ENCODE measurements at places on chromosomes 2 and 18.
A peak's percentile ranks its signal among the peaks of the same experiment; 100 is the strongest.

GRCh38 chr2:41927581-41928264 lies 120.1 kb upstream of the PKDCC start:
- no peak for DNase-seq

DNA sequence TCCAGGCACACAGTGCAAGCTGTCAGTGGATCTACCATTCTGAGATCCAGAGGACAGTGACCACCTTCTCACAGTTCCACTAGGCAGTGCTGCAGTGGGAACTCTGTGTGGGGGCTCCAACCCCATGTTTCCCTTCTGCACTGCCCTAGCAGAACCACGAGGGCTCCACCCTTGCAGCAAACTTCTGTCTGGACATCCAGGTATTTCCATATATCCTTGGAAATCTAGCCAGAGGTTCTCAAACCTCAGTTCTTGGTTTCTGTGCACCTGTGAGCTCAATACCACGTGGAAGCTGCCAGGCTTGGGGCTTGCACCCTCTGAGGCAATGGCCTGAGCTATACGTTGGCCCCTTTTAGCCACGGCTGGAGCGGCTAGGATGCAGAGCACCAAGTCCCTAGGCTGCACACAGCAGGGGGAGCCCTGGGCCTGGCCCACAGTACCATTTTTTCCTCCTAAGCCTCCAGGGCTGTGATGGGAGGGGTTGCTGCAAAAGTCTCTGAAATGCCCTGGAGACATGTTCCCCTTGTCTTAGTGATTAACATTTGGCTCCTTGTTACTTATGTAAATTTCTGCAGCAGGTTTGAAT lies 77.5 kb downstream of the MAP4K3 start:
- DNase-seq, result no peak

DNA sequence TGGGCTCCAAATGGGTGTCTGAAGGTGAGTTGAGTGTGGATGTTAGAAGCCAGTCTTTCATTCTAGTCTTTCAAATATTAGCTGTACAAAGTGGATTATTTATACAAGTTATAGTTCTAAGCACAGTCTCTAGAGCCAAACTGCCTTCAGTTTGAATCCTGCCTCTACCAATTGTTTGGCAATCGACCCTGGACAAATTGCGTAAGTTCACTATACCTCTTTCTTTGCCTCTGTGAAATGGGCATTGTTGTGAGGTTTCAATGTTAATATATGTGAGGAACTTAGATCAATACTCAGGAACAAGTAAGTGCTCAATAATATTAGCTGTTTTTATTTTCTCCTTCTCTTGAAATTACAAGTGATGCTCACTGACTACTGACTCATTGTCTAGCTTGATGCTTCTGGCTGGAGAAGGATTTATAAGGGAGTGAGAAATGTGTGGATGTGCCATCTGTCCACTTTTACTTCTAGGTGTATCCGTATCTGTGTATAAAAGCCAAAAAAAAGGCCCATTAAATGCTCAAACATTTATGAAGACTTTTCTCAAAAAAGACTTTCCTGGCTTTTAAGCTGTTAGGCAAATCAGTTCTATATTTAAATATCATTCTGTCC lies 48.1 kb upstream of the RAPH1 start:
- no peak for DNase-seq

DNA sequence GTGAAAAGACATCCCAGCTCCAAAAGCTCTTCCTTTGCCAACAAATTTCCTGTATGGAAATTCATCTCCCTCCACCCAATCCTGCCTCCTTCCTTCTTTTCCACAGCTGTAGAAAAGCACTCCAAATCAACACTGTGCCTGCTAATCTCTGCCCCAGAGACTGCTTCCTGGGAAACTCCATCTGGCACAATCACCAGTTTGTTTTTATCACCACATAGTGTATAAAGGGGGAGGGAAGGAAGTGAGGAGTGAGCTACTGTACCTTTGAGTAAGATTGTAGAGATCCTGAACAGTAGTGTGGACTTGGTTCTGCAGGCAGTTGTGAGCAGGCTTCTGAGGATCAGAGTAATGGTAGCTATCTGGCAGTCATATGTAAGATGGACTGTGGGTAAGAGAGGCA lies 14.7 kb upstream of the FAM237A start:
- DNase-seq, result no peak

- DNase-seq, result no peak
These were observed 159.8 kb downstream of the GALNT3 start for GRCh38 chr2:165634282-165634681.

GRCh38 chr2:109676346-109676902 lies 62.3 kb downstream of the SOWAHC start:
- no peak for DNase-seq

DNA sequence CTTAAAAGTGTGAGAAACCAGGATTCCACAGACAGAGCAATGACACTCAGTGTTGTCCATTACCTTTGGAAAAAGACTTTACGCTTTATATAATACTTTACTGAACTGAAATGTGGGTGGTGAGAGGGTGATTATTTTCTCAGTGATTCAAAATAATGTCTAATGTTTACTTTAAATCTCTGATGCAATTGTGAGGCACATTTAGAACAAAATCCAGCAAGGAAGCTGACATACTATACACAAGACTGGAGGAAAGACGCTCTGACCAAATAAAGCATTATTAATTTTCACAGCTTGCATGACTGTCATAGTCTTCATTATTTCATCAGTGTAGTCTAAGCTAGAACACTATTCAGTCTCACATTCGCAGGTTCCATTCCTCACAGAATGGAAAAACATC lies 34.1 kb upstream of the STAT1 start:
- no peak for DNase-seq

DNA sequence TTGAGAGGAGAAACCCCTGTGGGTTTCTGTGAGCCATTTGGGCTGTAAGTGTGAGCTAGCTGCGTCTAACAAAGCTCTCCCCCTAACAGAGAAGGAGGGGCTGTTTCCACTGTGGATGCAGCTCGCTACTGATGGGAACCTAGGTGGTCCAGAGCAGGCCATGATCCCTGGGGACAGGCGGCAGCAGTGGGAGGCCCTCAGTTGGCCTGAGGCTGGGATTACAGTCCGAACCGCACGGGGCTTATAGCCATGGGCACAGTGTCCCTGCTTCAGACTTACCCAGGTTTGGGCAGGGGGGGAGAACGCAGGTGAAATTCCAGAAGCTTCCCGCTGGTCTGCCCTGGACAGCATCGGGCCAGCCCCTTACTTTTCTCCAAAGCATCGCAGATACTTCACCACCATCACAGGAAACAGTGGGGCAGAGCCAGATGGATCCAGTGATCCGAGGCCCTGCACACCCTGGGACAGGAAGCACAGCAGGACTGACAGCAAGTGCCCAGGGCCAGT lies 139.4 kb downstream of the SEPTIN10 start:
- no peak for DNase-seq

DNA sequence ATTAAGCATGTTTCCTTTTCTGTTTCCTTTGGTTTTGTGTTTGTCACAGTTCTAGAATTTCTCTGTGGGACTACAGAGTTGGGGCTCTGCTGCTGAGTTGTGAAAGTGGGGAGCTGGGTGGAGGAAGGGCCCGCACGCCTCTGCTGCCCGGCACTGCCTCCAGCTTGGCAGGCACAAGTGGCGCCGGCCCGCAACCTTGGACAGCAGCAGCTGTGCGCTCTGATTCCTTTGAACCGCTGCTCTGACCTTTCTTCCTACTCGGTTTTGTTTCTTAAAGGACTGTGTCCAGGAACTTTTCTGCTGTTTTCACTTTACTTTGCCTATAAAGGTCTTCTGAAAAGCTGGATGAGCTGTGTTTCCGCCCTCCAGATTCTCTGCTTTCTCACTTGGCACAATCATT lies 137.6 kb upstream of the ALPP start:
- no peak for DNase-seq

- DNase-seq, result no peak
These were observed 72.5 kb upstream of the CYP26B1 start for GRCh38 chr2:72220170-72220569.

DNA sequence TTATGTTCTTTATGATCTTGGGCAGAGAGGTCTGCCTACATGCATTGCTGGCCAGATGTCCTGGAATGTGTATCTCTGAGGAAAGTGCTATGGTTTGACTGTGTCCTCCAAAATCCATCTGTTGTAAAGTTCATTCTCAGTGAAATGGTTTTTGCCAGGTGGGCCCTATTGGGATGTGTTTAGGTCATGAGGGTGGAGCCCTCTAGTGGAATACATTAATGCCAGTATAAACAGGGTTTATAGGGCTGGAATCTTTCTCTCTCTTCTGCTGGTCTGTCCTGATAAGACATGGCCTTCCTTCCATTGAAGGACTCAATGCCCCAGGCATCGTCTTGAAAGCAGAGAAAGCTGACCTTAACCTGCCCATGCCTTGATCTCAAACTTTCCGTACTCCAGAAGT lies 258.5 kb downstream of the RPIA start:
- DNase-seq, result no peak

- DNase-seq, result no peak
These were observed 833.8 kb upstream of the PIK3C3 start for GRCh38 chr18:41121116-41121826.

DNA sequence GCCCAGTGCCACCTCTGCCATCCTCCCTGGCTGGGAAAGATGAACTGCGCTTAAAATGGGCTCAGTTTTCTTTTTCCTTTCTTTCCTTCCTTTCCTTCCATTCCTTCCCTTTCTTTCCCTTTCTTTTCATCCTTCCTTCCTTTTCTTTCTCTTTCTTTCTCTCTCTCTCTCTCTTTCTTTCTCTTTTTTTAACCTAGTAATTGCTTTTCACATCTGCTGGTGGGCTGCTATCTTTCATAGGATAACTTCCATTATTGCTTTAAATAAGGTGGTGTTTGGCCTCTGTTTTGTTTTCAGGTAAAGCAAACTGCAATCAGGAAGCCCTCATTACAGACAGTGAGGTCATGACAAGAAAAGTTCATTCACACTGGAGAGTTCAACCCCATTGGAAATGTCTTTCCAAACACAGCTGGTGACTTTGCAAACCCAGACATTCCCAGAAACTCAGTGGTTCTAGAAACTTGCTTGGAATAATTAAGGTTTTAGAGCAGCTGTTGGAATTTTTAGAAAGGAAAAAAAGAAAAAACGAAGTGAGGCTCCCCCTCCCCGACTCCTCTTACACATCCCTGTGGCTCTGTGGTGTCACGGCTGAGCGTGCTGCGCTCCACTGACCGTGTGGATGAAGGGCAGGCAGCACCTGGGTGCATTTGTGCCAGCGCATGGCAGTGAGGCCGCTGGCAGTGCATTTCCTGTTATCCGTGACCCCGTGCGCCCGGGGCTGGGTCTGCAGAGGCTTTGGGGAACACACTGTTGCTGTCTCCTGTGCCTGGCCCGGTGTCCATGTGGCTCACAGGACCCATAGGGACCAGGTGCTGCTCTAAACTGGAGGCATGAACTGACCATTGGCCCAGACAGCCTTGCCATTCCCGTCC lies 76.9 kb downstream of the MBP start:
- no peak for DNase-seq

GRCh38 chr2:115161081-115161770 lies 718.8 kb downstream of the DPP10 start:
- no peak for DNase-seq

DNA sequence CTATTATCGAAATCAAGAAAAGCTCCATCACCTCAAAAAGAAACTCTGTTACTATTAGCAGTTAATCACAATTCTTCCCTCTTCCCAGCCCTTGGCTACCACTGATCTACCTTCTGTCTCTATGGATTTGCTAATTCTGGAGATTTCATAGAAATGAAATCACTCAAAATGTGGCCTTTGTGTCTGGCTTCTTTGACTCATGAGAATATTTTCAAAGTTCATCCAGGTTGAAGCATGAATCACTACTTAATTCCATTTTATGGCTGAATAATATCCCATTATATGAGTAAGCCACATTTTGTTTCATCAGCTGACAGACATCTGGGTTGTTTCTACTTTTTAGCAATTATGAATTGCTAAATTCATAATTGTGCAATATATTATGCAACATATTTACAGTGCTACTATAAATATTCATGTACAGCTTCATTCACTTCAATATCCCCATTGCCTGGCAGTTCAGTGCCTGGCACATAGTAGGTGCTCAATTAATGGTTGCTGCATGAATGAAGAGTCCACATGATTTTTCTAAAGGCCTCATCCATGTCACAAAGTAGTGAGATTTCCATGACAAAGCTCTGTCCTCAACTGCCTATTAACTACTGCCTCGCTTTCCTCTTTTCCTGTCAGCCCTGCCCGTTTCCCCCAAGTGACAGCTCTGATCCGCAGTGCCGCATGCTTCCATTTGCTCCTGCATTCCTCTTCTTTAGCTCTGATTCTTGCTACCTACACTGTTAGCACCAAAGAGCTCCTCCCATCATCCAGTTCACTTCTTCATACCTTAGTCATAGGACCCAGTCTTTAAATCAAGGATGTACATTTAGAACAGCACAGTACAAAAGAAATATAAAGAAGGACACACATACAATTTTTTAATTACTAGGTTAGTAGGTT lies 32.8 kb downstream of the CCDC93 start:
- DNase-seq, result no peak

DNA sequence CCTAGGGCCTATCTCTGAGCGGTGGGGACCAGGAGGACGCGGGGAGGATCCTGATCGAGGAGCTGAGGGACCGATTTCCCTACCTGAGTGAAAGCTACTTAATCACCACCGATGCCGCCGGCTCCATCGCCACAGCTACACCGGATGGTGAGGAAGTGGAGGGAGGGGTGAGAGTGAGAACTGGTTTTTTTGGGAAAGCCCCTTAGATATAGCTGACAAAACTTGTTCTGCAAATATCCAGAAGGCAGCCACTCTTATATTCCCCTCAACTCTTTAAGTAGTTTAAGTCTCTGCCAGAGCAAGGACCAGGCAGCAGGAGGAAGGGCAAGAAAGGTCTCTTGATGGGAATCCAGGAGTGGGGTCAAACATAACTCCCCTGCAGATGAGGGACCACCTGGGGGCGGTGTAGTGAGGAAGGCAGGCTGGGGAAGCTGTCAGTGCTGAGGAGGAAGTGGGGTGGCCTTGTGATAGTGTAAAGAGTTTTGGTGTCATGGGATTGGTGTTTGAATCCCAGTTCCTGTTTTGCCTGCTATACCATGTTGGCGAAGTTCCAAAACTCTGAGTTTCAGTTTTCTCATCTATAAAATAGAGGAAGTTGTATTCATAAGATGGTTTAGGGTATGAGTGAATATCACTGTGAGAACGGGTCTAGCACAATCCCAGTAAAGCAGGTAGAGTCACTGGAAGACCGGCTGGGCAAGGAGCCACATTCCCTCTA lies 3.4 kb downstream of the NAGK start:
- DNase-seq, result peak; percentile 17

GRCh38 chr2:51919395-51919794 lies 887.5 kb upstream of the NRXN1 start:
- DNase-seq, result no peak

DNA sequence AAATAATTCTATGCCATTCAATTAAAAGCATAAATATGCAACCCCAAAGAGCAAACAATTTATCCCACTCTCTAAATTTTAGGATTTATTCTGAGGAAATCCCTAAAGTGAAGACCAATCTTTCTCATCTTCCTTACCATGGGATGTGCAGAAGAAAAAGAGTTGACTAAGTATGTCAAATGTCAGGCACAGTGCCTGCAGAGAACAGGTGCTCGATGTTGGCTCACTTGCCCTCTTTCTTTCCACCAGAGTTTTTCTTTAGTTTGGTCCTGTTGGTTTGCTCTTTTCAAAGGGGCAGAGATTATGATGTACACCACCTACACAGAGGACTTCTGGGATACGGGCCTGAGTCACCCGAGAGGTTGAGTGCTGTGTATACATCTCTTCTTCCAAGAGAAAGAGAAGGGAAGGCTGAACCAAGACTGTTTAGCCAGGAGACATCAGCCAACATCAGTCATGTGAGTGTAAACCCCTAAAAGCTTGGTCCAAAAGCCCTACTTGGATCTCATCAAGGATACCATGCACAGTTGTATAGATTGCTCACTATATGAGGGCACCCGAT lies 51.7 kb downstream of the SUMO1 start:
- DNase-seq, result no peak

GRCh38 chr2:42084231-42084671 lies 36.4 kb downstream of the PKDCC start:
- DNase-seq, result no peak

GRCh38 chr2:161146209-161146775 lies 13.9 kb upstream of the TANK start:
- no peak for DNase-seq

Measured in immature natural killer cell (primary cell).